ENCODE measurements at places on chromosomes 4 and X. TPM values are rescaled to one million over a fixed set of nuclear protein-coding genes. Genes with fewer than 3 reads are reported as not detected.

DNA sequence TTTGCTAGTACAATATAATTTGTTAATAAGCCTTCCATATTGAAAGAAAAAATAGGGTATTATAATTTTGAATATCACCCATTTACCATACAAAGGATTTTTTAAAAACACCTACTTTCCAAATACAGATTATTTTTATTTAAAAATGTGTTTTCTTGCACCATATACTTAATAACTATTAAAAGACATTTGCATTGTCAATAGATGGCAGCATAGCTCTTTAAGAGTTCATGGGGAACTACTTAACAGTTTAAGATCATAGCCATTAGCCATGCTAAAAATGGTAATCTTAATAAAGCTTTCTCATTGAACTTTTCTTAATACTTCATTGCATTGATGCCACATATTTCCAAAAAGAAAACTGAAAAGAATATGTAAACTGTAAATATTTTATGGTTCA lies 1995.9 kb downstream of the C4orf33 start:
- no peaks in the 10 kb centered on the region for H3K27me3 ChIP-seq
- no peak overlapping the region for H3K27ac ChIP-seq
- no peaks in the 10 kb centered on the region for H3K4me1 ChIP-seq
- no peak overlapping the region for H3K4me3 ChIP-seq
- H3K36me3 ChIP-seq: no peaks in the 10 kb centered on the region

GRCh38 chr4:6891436-6892170 lies 18.0 kb upstream of the TBC1D14 start:
- peaks cover 10% of the 10 kb centered on the region for H3K36me3 ChIP-seq
- no peak for DNase-seq
- peaks cover 23% of the 10 kb centered on the region for H3K4me1 ChIP-seq

DNA sequence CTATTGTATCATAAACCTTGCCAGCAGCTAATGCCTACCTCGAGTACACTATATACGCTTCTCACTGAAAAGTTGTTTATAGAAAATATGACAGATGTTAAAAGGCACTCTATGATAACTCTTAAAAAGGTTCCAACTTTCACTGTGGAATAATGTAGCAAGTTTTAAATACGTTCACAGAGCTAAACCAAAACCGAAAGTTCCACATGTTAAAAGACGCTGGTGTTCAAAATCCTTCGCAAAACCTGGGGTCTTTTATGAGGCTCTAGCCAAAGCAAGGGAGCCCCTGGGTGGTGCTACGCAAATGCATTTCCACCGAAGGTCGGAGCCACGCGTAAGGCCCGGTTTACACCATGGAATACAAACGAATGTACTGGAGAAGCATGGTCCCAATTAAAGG lies 103.7 kb upstream of the TENM3 start:
- H3K4me3 ChIP-seq: no peak overlapping the region
- no peak for DNase-seq
- H3K36me3 ChIP-seq: no peaks in the 10 kb centered on the region
- peaks cover 56% of the 10 kb centered on the region for H3K27me3 ChIP-seq
- H3K4me1 ChIP-seq: peaks cover 13% of the 10 kb centered on the region

- no peaks in the 10 kb centered on the region for H3K27me3 ChIP-seq
- no peak for DNase-seq
- no peak overlapping the region for H3K27ac ChIP-seq
- H3K4me1 ChIP-seq: no peaks in the 10 kb centered on the region
- H3K36me3 ChIP-seq: no peaks in the 10 kb centered on the region
These were observed 506.6 kb downstream of the SH3BGRL start for GRCh38 chrX:81708487-81708886.

DNA sequence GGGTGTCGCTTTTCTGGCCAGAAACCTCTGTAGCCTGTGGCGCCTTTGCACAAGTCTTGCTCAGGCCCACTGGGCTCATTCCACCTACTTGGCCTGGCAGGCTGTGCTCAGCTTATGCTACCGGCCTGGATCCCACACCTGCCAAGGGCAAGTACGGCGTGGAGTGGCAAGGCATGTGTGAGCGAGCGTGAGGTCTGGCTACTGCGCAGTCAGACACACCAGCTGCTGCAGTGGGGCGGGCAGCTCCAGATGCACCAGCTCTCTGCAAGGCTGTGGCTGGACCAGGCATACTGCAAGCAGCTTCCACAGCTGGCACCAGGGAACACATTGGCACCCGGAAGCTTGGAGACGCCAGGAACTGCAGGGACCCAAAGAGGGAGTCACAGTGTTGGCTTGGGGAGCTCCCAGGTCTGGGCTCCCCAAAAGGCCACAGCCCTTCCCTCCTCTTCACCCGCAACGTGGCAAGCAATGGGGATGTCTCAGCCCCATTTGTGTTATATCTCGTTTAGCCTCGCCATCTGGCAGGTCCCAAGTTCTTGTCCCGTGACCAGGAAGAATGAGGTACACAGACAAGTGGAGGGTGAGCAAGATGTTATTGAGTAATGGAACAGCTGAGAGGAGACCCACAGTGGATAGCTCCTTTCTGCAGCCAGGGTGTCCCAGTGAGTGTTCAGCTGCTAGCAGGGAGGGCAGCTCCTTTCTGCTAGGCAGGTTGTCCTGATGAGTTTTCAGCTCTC lies 3.8 kb upstream of the FBXW7 start:
- peaks cover 32% of the 10 kb centered on the region for H3K4me1 ChIP-seq
- no peaks in the 10 kb centered on the region for H3K27me3 ChIP-seq
- H3K27ac ChIP-seq: peak overlapping the region; percentile 67
- H3K36me3 ChIP-seq: peaks cover 22% of the 10 kb centered on the region

GRCh38 chr4:113384600-113384999 lies 335.1 kb downstream of the ANK2 start:
- H3K4me3 ChIP-seq: no peak overlapping the region
- DNase-seq: no peak
- H3K27ac ChIP-seq: no peak overlapping the region
- H3K4me1 ChIP-seq: peaks cover 10% of the 10 kb centered on the region
- no peaks in the 10 kb centered on the region for H3K36me3 ChIP-seq

- DNase-seq: no peak
- no peaks in the 10 kb centered on the region for H3K36me3 ChIP-seq
- H3K4me3 ChIP-seq: no peak overlapping the region
- H3K4me1 ChIP-seq: no peaks in the 10 kb centered on the region
- H3K27me3 ChIP-seq: peaks cover 1% of the 10 kb centered on the region
These were observed 180.6 kb downstream of the OPHN1 start for GRCh38 chrX:68252664-68253063.

GRCh38 chr4:22554670-22555069 lies 38.8 kb upstream of the ADGRA3 start:
- H3K27me3 ChIP-seq: no peaks in the 10 kb centered on the region
- no peak overlapping the region for H3K4me3 ChIP-seq
- H3K36me3 ChIP-seq: no peaks in the 10 kb centered on the region
- H3K27ac ChIP-seq: no peak overlapping the region

GRCh38 chrX:71815121-71815905 lies 52.2 kb downstream of the CXorf49B start:
- no peak for DNase-seq
- H3K27ac ChIP-seq: no peak overlapping the region
- H3K27me3 ChIP-seq: no peaks in the 10 kb centered on the region
- H3K4me3 ChIP-seq: no peak overlapping the region
- H3K4me1 ChIP-seq: no peaks in the 10 kb centered on the region

DNA sequence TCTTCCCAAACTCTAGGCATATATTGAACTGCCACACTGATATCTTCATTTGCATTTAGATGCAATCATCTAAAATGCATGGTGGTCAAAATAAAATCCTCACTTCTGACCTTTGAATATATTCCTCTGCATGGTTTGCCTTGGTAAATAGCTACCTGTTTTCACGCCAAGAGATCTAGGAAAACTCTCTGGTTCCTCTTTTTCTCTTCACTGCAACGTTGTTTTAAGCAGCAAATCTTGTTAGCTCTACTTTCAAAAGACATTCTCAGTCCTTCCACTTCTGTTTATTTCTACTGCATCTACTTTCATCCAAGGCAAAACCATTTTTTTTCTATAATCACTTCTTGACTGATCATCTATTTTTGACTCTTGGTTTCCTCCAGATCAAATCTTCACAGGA lies 1001.6 kb upstream of the GRID2 start:
- H3K36me3 ChIP-seq: no peaks in the 10 kb centered on the region
- no peaks in the 10 kb centered on the region for H3K4me1 ChIP-seq
- H3K27ac ChIP-seq: no peak overlapping the region
- no peaks in the 10 kb centered on the region for H3K27me3 ChIP-seq
- no peak for DNase-seq

DNA sequence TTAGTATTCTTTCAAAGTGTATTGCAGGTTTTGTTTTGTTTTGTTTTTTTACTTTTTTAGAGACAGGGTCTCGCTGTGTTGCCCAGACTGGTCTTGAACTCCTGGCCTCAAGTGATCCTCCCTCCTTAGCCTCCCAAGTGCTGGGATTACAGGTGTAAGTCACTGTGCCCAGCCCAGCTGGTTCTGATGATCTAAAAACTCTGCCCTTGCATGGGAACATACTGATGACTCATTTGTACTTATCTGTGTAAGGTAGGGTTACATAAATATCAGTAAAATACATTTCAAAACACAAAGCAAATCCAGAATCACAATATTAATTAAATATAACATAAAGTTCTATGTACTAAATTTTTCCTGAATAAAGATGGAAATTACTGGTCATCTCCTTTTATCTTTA lies 7.4 kb upstream of the SLC9B1 start:
- peaks cover 7% of the 10 kb centered on the region for H3K4me1 ChIP-seq
- H3K27ac ChIP-seq: no peak overlapping the region
- no peak for DNase-seq

DNA sequence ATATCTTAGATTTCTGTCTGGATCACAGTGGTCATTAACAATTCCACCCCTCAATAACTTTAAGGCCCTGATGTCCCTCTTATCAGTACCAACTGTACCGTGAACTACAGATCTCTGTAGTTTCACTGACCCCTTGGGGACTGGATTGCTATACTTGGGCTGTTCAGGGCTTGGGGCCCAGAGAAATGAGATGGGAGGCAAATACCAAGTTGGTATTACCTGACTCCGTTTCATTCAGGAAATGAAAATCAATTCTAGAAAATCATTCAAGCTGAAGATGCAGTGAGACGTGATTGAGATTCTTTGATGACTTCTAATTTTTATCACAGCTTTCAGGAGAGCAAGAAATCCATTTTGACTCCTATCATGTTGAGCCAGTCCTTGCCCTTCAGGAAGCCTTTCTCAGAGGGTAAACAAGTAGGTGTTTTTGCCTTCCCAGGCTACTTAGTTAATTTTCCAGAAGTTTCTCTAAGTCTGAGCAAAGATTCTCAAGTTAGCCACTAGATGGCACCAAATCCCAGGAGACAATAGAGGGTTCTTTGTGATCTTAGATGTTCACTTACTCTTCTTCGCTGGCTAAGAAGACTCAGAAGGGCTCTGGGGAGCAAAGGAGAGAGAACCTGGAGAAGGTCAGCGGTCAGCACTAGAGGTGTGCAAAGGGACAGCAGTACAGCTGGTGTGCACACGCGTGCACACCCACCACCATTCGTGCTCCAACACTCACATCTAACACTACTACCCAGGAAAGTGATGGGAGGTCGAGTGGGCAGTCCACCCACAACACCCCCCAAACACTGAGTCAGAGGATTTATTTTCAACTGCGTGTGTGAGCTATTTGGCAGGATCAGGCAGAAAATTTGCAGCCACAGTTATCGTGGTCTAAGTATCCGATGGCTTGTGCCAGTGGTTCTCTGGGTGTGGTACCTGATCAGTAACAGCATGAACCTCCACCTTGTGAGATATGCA lies 7.4 kb downstream of the HNRNPH2 start:
- peak; percentile 30 for DNase-seq
- peaks cover 22% of the 10 kb centered on the region for H3K36me3 ChIP-seq
- H3K27me3 ChIP-seq: no peaks in the 10 kb centered on the region

The IGSF1 gene
- not detected for total RNA-seq

The DRD5 gene
- not detected for total RNA-seq

The RTL3 gene
- not detected for total RNA-seq

The CYBB gene
- total RNA-seq: 0.25 TPM

The DUSP9 gene
- not detected for total RNA-seq

The VEGFC gene
- total RNA-seq: not detected

The STARD8 gene
- total RNA-seq: 0.38 TPM
